ENCODE measurements at places on chromosomes 13 and 19.

DNA sequence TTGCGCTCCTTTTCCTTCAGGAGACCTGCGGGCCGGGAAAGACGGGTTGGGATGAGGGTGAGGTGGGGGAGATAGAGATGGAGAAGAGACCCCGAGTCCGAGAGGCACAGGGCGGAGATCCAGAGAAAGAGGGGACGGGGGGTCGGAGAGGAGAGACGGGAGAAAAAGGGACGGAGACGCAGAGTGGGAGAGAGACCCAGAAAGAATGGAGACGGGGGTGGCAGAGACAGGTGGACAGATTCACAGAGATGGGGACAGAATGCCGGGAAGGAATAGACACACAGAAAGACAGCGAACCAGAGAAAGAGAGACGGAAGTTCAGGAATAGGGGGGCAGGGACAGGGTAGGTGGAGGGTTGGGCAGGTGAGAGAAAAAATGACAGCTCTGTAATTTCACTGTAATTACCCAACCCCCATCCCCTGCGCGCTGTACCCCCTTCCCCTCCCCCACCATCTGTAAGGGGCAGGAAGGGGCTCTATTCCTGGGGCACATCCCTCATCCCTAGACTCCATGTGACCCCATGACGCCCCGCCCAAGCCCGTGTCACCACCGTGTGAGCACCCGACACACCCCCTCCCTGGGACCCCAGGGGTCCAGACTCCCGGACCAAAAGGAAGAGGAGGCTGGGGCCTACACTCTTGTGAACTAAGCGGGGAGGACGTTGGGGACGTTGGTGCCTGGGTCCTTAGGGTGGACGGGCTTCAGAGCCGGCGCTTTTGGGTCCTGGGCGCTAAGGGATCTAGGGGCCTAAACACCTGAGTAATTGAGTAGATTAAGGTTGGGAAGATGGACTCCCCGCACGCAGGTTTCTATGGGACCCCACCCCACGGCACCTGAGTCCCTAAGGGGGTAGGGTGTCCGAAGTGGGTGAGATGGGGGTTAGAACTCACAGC is 967 bp downstream of the DBP start:
- no peak for ATAC-seq

DNA sequence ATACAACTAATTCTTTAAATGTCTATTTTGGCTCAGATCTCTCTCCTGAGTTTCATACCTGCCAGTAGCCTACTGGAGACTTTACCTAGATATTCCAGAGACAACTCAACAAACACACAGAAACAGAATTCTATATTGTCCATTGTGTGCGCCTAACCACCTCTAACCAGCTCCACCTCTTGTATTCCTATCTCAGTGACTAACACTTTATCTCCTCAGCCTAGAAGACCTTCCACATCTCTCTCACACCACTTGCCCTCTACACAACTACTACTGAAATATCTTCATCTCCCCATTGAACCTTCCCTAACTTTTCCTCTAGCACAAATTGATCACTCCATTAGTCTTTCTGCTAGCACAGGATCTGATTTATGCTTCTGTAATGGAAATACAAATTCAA is 6.7 kb downstream of the VWA8 start:
- no peak for ATAC-seq

DNA sequence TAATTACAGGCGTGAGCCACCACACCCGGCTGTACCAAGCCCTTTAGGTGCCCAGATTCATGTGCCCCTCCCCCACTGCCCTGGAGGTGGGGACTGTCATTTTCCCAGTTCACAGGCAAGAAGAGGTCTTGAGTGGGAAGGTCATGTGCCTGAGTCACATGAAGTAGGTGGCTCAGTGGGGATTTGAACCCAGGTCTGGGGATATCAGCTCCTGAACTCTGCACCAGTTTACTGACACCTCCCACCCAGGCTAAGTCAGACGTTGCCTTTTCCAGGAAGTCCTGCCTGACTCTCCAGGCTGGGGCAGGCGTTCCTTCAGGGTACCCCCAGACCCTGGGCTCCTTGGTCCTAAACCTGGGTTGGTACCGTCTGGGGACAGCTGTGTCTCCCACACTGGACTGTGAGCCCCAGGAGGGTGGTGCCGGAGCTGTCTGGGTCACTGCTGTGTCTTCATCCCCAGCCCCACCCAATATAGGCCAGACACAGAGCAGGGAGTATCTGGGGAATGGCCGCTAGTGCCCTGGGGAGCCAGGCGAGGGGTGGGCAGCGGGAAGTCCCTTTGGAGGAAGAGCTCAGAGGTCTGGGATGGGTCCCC is 8.6 kb downstream of the VASP start:
- ATAC-seq, result peak; percentile 14

- ATAC-seq, result no peak
Observed at GRCh38 chr13:71593566-71593965, 273.4 kb downstream of the DACH1 start.

GRCh38 chr19:50365434-50366306 is at the start of gene NAPSA:
Gene NAPSA, minus strand, starts transcription at chr19:50365639. Its CDS starts 18 bp downstream, at chr19:50365621.
- no peak for ATAC-seq

GRCh38 chr13:104798486-104798885 is 1732.3 kb upstream of the SLC10A2 start:
- ATAC-seq, result no peak

- ATAC-seq, result no peak
Observed at GRCh38 chr13:58806401-58806800, 1174.9 kb downstream of the PCDH17 start.

- no peak for ATAC-seq
Observed at GRCh38 chr13:51938454-51938853, 72.8 kb downstream of the ATP7B start.

DNA sequence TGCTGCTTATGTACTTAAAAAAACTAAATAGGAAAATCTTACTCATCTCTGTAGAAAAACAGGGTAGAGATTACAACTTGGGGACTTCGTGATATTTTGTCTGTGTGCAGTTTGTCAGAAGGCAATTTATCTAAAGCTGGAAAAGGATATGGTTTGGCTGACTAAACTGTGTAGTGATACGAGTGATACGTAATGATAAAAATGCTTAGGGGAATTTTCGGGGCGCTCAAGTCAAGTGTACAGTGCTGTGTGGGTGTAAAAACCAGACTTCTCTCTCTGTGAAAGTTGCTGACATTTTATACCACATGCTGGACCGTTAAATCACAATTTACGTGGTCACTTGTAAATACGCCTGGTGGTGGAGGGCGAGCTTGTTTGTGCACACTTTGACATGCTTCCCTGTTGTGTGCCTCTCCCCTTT is 221.7 kb downstream of the KCNRG start:
- no peak for ATAC-seq

DNA sequence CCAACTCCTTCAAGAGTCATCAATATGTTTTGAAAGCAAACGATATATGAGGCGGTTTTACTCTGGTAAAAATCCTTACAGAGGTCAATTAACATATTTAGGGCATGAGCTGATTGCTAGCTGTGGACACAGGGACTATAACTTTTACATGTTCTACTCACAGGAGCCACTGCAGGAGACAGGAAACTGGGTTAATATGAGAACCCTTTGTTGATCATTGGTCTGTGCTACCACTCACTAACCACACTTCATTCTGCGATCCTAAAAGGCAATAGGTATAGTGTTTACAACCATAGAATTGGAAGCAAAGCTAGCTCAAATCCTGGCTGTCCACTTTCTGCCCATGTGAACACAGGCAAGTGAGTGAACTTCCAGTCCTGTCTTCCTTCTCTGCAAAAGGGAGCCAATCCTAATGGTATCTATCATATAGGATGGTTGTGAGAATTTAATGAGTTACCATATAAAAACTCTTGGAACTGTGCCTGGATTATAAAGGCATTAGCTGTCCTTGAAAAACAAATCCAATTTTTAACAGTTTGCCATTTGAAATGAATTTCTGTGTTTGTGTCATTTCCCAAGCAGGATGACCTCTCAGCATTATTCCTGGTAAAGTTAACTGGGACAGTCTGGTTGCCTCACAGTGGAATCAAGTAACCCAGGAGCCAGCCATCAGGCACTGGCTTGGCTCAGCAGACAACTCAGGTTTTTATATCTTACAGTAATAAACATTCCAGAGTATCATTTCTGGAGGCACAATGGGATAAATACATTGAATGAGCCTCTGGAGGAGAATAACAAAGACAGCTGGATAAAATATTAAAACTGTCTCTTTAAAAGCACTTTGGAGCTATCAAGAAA is 29.8 kb upstream of the RAP2A start:
- no peak for ATAC-seq

DNA sequence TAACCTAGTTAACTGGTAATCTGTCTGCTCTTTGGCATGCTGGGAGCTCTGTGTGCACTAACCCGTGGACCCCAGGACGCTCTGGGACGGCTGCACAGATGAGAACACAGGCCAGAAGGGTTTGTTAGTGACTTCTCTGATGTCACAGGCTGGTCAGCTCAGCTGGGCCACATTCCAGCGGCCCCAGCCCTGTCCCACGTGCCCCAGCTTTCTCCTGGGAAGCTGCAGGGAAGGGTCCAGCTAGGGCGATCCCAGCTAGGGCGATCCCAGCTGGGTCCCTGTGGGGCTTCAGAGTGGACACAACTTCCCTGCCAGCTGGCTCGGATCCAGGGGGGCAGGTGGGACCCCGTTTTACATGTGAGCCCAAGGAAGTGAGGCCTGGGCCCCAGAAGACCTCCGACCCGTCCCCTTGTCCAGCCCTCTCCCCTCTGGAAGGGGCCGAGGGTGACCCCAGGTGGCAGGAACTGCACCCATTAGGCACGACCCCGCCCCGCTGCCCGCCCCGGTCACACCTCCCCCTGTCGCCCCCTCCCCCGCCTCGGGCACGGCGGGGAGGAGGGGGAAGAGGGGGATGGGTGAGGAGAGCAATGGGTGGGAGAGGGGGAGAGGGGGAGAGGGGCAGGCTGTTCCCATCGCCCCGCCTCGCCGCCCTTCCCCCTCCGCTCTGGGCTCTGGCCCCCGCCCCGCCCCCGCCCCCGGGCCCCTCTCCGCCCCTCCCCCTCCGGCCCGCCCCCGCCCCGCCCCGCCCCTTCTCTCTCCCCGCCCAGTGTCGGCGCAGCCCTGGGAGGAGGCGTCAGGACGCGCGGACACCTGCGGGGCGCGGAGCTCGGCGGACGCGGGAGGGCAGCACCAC is 75.2 kb upstream of the MCF2L start:
- ATAC-seq, result peak; percentile 35

GRCh38 chr19:13960863-13961784 is 8.8 kb downstream of the DCAF15 start:
- ATAC-seq, result no peak

DNA sequence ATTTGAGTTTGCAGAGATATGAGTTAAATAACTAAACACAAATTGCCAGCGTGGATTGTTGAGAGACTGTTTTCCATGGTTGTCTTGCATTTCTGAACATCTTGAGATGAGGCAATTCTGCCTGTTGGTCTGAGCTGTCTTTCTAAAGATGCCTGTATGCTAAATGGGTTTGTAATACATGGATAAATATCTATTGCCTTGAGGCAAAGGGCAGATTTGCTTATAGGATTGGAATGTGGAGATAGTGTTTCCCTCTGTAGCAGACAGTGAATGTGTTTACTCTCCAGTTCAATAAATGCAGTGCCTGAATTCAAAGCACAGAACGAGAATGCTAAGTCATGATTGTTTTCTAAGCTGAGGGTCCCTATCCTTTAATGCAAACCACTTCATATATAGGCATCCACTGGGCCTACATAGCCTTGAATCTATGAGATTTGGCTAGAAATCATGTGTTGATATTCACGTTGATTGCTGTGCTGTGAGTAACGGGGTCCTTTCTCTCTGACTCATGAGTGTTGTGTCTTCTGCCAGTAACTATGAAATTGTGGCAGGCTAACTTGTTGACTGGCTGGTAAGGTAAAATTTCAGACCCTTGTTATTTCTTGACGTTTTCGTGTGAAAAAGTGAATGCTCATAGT is 2554.8 kb downstream of the PCDH9 start:
- ATAC-seq, result no peak

GRCh38 chr19:7226739-7227138 is 67.5 kb downstream of the INSR start:
- ATAC-seq, result no peak

- ATAC-seq, result peak; percentile 67
Observed at GRCh38 chr13:32639502-32640105, 53.4 kb downstream of the PDS5B start.

GRCh38 chr19:58277197-58277596 is 1.6 kb upstream of the ZNF8 start:
- ATAC-seq, result no peak
